GM04503 (cell line): ENCODE measurements at places on chromosomes 2 and 18.

DNA sequence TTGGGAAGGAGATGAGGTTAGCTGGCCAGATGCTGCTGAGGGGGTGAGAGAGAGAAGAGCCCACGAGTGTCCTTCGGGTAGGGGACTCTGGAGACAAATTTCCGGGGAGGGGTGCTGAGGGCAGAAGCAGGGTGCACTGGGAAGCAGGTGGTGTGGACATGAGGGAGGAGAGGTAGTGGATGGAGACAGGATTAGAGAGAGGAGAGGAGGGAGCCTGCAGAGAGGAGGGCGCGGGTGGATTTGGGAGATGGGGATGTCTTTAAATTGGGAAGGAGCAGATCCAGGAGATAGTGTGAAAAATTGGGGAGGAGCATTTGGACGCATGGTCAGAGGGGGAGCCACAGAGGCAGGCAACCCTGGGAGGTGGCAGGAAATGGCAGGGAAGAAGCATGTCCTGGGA is 154.7 kb downstream of the DYSF start:
- no peak for DNase-seq

DNA sequence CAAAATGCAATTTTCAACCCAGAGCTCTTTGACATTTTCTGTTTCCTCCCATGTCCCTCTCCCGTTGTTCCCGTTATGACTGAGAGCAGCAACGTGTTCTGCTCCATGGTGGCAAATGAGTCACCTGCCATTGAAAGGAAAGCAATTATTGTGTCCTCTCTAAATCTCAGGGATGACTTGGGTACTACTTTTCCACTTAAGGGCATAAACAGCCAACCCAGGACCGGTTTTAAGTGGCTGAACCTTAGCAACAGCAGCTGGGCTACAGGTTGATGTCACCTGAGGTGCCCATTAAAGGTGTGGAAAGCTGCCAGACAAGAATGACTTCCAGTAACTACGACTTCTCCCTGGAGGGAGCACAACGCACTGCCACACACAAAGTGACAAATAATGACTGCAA is 236.8 kb downstream of the NCKAP5 start:
- no peak for DNase-seq

DNA sequence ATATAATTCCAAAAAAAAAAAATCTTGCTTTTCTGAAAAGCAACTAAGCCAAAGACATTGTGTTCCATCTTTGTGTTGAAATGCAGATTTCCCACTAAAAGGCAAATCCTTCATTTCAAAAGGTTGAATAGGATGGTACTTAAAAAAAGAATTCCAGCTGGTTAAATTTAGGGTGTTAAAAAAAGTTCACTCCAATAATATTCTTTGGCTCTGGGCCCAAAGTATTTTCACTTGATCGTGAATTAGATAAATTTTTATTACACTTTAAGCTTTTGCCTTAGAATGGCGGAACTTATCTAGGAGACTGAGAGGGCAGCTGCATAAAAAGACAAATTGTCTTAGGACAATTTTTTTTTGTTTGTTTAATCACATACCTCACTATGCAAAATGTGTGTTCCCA is 79.2 kb downstream of the BCL11A start:
- no peak for DNase-seq

- DNase-seq = no peak
These were observed 73.4 kb downstream of the ZBTB7C start for GRCh38 chr18:48335829-48336228.

- no peak for DNase-seq
These were observed 78.8 kb upstream of the TTN start for GRCh38 chr2:178886006-178886405.

GRCh38 chr2:181123798-181124231 is 143.4 kb downstream of the UBE2E3 start:
- no peak for DNase-seq

- DNase-seq = no peak
These were observed 12.2 kb downstream of the ICOS start for GRCh38 chr2:203948733-203949132.

DNA sequence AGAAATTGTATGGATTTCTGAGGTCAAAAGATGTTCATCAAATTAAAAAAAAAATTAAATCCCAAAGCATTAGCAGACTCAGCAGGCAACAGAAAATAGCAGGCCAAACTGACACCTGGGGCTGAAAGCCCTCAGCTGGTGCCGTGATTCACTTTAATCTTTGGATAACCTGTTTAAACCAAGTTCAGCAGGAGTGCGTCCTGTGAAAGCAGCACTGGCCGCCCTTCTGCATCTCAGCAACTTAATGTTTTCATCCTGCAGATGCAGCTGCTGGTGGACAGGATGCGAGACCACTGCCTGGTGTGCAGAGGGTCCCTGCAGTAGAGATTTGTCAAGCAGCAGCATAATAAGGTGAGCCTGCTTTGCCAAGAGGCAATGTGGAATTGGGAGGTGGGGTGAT is 41.2 kb downstream of the CCDC68 start:
- no peak for DNase-seq

DNA sequence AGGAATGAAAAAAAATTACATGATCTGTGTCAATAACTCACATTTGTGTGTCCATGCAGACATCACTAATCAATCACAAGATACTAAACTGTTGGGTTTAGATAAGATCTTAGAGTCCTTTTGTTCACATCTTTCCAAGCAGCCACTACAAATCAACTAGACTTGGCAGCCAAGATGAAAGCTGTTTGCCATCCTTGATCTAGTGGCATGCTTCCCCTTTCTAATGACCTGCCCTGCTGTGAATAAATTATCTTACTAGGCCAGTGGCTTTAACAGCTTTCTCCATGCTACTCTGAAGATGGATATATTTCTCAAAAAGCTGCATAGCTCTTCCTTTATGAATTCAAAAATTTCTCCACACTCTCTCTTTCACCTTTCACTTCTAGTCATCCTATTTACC is 1338.0 kb upstream of the ACVR2A start:
- DNase-seq = no peak

DNA sequence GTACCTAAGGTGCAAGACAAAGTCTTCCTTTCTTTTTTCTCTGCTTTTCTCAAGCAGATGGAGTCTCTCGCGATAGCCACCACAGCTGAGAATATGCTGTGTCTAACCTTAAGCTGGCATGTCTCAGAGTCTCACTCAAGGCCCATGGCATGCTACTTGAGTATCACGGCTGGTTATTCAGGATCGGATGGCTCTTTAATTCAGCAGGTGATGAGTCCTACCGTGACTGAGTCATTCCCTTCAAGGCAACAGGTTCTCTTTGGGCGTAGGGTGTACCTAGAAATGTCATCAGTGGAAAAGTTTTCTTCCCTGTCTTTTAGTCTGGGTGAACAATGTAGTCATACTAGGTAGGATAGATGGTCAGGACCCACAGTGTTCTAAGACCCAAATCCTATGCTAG is 136.2 kb downstream of the DIS3L2 start:
- DNase-seq = no peak

GRCh38 chr2:111896024-111896423 is 2.4 kb upstream of the MERTK start:
- no peak for DNase-seq

DNA sequence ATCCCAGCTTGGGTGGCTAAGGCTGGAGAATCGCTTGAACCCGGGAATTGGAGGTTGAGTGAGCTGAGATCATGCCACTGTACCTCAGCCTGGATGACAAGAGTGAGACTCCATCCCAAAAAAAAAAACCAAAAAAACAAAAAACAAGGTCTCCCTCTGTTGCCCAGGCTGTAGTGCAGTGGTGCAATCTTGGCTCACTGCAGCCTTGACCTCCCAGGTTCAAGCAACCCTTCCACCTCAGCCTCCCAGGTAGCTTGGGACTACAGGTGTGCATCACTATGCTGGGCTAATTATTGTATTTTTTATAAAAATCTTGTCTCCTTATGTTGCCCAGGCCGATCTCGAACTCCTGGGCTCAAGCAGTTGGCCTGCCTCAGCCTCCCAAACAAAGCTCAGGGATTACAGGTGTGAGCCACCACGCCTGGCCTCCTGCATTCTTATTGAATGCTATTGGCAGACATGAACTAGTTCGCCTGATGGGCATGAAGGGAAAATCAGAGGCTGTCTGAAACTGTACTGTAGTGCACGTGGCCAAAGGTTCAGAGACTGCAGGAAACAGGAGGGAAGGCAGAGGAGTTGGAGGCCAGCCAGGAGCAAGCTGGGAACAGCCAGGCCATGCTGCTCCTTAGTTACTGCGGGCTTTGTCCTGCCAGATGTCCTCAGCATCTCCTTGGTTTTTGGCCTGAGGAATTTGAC is 16.0 kb upstream of the ASXL2 start:
- DNase-seq = peak; percentile 12

- no peak for DNase-seq
These were observed 286.8 kb upstream of the RAB12 start for GRCh38 chr18:8322486-8322885.

GRCh38 chr18:63087421-63088230 is 231.9 kb downstream of the BCL2 start:
- no peak for DNase-seq

GRCh38 chr2:96509847-96510230 is 4.7 kb upstream of the NEURL3 start:
- no peak for DNase-seq

GRCh38 chr2:98039085-98039756 is 43.5 kb upstream of the TMEM131 start:
- DNase-seq = no peak

- DNase-seq = no peak
These were observed 55.8 kb downstream of the NFATC1 start for GRCh38 chr18:79451237-79452125.

- no peak for DNase-seq
These were observed 3.5 kb downstream of the SLC4A3 start for GRCh38 chr2:219630770-219631405.

- no peak for DNase-seq
These were observed 38.3 kb downstream of the ZEB2 start for GRCh38 chr2:144481666-144482065.

DNA sequence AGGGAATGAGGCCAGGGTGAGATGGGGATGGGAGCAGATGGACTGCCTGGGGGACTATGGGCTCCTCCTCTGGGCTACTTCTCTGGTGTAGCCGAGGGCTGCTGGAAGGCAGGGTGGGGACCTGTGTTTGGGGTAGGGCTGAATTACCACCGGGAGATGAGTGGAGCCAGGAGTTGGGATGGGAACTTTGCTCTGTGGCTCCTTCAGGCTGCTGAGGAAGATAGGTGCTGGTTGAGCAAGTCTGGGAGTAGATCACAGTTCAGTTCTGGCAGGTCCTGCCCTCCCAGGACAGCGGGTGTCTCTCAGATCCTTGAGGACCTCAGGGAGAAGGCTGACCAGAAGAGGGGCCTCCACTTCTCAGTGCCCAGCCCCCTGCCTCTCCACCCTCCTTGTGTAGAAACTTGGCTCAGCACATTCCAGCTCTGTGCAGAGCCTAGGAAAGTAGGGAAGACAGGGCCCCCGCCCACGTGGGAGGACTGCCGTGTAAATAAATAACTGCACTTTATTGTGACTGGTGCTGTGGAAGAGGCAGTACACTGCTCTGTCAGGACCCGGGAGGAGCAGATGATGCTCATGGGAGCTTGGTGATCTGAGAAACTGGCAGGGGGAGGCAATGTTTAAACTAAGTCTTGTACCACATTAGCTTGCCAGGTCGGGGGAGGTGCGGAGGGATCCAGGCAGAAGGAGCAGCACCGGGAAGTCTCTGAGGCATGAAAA is 15.3 kb downstream of the TET3 start:
- DNase-seq = no peak

DNA sequence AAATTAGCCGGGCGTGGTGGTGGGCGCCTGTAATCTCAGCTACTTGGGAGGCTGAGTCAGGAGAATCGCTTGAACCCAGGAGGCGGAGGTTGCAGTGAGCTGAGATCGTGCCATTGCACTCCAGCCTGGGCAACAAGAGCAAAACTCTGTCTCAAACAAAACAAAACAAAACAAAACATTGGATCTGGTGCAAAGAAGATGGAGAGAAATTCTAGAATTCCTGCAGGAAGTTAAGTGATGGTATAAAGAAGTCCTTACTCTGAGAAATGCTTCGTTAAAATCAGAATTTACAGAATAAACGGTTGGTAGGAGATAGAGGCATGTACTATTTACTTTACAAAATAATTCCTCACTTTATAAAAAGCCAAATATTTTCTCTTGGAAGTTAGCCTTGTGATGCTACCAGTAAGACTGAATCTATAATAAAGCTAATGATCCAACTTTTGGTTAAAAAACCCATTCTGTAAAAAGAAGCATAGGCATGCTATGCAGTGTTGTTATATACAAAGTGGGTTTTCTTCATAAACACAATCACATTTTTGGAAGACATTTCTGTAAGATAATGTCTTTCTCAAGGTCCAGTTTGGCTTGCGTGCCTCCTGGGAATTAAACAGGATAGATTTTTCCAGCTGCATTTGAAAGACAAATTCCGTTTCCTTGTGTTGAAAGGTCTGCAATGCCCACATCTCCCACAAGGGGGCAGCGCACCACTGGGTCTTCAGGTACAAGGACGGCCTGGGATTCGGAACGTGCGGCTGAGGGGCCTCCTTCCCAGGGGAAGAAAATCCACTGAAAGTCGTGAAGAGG is 35.6 kb upstream of the PNO1 start:
- DNase-seq = no peak

DNA sequence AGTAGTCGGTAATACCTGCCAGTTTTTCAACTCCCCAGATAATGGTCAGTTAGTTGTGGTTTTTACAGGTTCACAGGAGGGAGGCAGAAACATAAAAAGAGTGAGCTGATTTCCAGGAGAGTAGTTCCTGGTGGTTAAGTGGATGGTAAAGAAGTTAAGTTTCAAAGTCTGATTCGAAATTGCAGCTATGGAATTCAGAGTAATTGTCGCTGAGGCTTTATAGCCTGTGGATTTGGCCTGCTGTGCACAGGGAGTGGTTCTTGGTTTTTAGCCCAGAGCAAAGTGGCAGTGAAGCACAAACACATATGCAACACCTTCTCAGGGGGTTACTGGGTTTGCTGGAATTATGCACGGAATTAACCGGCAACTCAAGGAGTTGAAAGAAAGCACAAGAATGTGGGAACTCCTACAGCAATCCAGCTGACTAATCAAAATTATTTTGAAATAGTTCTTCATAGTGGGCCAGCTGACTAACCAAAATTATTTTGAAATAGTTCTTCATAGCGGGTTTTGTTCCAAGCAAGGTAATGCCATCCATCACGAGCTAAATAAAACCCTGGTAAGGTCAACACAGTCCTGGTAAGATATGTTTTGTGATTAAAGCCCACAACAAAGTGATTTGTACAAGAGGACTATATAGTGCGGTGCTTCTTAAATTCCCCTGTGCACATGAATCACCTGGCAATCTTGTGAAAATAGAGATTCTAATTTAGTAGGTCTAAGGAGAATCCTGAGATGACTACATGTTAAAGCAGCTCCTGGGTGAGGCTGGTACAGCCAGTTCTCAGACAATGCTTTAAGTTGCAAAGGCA is 94.4 kb downstream of the SGPP2 start:
- DNase-seq = peak; percentile 57

DNA sequence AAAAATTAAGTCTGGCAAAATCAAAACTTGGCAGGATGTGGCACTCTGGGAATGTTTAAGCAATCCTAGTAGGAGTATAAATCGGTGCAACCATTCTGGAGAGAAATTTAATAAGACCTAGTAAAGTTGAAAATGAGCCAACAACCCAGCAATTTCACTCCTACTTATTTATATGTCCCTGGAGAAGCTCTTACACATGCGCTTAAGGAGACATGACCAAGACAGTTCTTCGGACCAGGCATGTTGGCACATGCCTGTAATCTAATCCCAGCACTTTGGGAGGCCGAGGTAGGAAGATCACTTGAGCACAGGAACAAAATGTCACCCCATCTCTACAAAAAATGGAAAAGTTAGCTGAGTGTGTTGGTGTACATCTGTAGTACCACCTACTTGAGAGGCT is 374.6 kb upstream of the LYPD1 start:
- no peak for DNase-seq
